ENCODE measurements at places on chromosomes 4 and X.

GRCh38 chr4:75891611-75892010, 10.6 kb downstream of the PPEF2 start:
- no peak for DNase-seq

DNA sequence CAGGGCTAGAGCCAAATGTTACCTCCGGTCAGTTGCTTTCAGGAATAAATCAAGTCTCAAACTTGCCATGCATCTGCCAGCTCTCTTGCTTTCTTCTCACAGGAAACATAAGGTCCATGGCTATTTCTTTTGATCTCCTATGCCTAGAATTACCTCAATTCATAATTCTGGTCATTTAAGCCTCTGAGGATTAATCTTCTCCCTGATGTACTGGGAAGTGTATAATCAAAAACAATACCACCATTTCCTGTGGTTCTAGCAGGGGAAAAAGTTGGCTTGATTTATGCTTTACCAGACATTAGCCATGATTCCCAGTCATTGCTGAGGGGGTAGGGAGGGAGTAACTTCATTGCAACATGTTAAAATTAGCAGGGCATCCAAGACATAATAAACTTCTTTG, 268.7 kb upstream of the EMCN start:
- DNase-seq, result no peak

- no peak for DNase-seq
Measured at GRCh38 chrX:97401154-97401553, 517.4 kb downstream of the RPA4 start.

- no peak for DNase-seq
Measured at GRCh38 chr4:159048166-159048886, 54.6 kb upstream of the RAPGEF2 start.

DNA sequence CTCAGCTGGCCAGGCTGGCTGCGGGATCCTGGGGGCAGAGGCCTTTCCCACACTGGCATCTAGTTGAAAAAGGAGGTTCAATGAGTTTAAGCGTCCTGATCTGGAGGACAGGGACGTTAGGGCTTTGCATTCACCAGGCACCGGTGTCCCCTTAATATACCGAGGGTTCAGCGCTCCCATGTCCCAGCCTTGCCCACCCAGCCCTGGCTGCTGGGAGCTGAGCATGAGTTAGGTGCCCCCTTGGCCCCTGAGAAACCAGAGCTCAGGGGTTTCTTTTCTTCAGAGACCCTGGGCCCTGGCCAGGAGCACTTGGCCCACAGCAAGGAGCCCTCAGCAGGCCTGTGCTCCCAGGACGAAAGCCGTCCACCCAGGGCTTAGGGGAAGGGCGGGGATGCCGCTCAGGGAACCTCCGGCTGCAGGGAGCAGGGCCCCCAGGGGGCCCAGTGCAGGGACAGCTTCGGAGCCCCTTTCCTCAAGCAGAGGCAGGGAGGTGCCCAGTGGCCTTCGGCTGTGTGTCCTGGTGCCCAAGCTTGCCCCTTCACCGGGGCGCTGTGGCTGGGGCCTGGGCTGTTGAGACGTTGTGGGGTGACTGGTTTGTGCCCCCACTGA, 20.9 kb upstream of the DUSP9 start:
- DNase-seq, result no peak

DNA sequence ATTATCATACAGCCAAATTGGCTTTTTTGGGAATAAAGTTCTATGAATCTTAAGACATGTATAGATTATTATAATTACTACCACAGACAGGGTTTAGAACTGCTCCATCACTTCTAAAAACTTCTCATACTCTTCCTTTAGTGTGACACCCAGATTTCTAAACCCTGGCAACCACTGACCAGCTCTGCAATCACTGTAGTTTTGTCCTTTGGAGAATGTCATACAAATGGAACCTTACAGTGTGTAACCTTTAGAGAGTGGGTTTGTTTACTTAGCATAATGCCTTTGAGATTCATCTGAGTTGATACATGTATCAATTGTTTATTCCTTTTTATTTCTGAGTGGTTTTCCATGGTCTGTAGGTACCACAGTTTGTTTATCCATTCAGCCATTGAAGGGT, 95.0 kb downstream of the TMEM164 start:
- no peak for DNase-seq

DNA sequence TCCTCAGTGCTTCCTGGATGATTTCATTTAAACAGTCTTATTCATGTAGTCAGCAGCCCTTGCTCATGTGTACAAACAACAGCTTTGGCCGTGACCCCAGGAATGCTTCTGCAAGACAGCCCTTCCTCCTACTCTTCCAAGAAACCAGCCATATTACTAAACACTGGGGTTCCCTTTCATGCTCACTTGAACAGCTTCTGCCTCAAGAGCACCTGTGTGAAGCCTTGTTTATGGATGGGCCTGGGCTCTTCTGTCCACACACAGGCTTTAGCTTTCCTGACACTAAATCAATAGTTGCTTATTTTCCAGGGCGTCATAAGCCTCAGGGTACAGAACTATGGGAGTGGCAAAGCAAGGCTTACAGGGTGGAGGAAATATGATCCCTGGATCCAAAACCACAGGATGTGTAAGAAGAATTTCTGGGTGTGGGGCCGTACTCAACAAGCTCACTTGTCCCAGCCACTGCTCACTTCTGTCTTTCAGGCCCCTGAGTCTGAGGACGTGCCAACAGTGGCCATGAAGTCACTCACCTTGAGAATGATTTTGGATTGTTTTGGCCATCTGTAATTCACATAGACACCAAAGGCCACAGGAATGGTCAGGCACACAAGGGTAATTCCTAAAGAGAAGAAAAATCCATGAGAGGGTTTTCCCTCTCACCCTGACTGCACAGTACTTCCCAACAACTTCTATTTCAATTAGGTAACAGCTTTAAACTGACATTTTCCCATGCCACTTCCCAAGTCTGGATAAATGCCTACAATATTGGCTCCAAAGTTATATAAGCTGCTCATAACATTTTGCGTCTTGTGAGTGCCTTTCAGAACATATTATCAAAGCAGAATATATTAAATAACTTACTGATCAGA, 17.7 kb downstream of the SLC10A6 start:
- no peak for DNase-seq

DNA sequence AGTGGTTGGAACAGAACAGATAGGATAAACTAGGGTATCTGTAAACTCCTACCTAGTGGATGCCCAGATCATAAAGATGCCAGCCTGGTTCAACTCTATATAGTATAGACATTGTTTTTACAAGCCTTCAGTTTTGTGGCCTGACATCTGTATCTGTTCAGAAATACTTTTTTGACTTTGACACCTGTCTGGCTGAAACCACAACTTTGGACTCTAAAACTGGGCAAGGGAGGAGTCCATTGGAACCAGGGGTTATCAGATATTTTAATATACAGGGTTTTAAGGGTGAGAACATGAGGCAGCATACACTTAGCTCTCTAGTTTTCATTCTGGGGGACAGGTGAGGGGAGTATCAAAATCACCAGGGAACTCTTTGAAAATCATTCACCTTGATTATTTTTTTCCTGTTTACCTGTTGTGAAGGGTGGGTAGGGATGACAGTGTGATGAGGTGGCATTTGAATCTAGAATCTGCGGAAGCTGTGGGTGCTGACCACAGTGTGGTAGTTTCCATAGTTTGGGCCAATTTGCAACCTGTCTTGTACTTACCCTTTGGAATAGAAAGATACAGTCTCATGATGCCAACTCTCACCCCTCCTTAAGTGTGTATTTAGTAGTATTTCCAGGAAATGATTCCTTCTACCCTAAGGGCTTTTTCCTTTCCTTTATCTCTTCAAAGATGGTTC, 20.6 kb downstream of the GAB1 start:
- DNase-seq, result no peak

DNA sequence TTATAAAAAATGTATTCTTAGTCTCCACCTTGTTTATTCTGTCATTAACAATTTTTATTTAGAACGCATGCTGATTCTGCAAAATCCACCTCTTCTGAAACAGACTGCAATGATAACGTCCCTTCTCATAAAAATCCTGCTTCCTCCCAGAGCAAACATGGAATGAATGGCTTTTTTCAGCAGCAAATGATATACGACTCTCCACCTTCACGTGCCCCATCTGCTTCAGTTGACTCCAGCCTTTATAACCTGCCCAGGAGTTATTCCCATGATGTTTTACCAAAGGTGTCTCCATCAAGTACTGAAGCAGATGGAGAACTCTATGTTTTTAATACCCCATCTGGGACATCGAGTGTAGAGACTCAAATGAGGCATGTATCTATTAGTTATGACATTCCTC, 75.6 kb upstream of the SMARCA5 start:
- DNase-seq, result no peak

- DNase-seq, result no peak
Measured at GRCh38 chrX:153689654-153690465, 2.1 kb downstream of the SLC6A8 start.

GRCh38 chr4:42329421-42329820, 67.9 kb upstream of the SHISA3 start:
- DNase-seq, result no peak

DNA sequence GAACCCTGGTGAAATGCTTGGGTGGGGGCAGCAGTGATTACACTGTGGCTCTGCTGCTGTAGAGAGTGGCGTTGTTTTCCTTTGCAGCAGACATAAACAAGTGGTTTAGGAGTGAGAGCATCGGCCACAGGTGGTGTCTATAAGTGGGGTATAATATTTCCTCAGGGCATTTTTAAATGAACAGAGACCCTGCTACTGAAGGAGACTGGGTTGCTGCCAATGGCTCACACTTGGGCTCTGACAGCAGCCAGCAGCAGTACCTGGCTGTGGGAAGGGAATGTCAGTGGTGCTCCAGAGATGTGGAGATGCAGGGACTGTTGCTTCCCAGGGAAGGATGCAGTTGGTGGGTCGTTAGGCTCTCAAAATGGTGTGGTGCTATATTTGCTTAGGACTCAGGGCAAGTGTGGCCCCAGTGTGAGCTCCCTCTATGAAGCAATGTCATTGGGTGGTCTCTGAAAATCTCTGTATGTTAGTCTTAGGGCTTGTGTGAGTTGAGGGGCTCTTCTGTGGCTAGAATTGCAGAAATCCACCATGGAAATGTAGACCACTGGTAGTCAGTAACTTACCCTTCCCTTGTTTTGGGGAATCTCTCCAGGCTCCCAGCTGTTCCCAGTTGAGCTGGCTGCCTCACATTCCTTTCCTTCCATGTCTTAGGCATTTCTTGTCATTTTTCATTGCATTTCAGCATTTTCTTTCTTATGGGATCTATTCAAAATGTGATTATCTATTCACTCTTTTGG, 1023.0 kb upstream of the GRID2 start:
- no peak for DNase-seq

DNA sequence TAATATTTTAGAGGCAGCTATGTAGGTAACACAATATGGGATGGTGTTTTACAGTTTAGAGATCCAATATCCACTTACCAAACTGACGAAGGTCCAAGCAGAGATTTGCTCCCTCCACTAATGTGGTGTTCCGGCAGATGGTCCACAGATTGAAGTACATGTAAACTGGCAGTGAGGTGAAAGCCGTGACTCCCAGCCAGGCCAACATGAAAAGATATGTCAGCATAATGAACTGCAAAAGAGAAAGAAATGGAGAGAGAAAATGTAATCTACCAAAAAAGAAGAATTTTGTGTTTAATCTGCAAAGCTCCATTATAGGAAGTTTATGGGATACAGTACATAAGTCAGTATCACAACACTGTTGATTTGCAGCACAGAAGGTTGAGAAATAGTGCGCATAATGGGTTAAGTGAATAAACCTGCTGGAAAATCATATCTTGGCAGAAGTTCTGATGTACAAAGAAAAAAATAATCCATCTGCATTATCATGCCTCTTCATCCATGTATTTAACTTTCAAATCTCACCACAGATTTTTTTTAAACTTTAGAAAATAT, 160.2 kb downstream of the GPM6A start:
- DNase-seq, result no peak

- DNase-seq, result no peak
Measured at GRCh38 chrX:112846187-112846586, 5.6 kb upstream of the AMOT start.

DNA sequence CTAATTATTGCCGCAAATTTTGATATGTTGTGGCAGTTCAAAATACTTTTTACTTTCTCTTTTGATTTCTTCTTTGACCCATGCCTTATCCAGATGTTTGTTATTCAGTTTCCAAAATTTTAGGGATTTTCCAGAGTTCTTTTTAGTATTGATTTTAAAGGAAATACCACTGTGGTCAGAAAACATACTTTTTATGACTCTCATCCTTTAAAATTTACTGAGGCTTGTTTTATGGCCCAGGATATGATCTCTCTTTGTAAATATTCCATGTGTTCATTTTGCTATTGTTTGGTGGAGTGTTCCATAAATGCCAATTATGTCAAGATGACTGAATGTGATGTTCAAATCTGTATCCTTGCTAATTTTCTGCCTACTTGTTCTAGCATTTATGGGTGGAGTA, 272.3 kb upstream of the DIPK2B start:
- DNase-seq, result no peak

DNA sequence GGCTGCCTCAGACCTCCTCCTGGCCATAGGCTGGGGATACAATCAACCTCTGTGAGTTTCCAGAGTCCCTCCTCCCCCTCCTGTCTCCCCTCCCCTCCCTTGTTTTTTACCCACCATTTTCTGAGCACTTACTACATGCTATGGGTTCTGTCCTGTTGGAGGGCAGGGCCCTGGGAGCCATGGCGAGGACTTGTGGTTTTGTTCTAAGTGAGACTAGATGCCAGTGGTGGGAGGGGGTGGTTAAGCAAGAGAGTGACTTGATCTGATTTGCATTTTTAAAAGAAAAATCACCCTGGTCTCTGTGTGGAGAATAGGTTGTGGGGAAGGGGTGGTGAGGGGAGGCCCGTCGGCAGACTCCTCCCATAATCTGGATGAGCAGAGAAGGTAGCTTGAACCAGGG, 39.5 kb downstream of the EFNB1 start:
- no peak for DNase-seq

DNA sequence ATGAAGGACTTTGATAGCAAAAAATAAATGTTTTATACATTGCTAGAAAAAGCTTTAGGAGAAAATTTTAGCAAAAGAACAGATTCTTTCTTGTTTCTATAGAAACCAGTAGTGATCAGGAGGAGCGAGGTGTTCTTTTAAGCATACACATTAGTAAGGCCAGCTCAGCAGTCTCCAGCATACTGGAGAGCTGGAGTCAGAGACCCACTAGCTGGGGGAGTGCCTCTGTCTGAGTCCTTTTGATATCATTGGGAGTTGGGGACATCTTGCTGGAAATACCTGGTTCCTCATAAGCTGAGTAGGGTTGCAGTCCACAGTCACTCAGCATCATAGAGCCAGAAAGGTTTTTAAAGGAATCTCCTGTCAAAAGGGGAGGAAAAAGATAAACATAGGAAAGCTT, 67.4 kb downstream of the AFF2 start:
- no peak for DNase-seq

GRCh38 chrX:117522725-117523700, 593.6 kb downstream of the KLHL13 start:
- no peak for DNase-seq

GRCh38 chrX:9681422-9681821, 84.2 kb downstream of the GPR143 start:
- DNase-seq, result no peak
